ENCODE measurements at places on chromosomes 1 and 21.

DNA sequence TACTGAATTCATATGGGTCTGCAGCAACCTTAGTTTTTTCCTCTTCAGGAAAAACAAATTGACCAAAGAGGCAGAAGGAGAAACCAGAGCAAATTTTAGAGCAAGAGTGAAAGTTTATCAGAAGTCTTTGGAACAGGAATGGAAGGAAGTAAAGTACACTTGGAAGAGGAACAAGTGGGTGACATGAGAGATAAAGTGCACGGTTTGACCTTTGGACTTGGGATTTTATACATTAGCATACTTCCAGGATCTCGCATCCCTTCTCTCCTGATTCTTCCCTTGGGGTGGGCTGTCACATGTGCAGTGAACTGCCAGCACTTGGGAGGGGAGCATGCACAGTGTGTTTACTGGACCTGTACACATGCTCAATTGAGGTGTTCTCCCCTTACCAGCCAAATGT, 754.8 kb upstream of the ADAMTS5 start:
- no peak for DNase-seq

DNA sequence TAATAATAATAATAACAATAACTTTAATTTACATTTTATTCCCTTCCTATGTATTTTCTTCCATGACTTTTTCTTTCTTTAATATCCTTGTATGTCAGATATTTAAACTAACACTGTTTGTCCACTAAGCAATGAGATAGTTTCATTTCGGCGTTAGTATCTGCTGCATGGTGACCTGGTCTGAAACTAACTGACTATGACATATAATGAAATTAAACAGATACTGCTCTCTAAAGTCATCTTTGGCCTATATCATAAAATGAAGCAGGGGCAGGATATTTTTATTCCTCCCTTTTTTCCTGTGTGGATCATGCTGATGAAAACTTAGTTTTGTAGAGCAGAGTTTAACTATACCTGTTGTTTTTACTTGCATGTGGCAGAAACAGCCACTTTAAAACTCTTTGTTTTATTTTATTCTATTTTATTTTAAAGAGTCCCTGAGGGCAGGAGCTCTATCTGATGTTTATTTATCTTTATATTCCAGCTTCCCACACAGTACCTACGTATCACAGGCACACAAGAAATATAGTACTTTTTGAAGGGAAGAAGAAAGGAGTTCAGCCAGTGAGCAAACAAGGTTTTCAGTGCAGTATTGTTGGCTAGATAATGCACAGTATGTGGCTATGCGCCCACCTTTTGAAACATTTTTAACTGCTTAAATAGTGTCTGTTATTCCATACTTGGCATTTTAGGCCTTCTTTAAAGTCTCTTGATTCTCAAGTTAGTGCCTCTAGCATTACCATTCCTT, 165.6 kb downstream of the PHTF1 start:
- DNase-seq, result no peak

DNA sequence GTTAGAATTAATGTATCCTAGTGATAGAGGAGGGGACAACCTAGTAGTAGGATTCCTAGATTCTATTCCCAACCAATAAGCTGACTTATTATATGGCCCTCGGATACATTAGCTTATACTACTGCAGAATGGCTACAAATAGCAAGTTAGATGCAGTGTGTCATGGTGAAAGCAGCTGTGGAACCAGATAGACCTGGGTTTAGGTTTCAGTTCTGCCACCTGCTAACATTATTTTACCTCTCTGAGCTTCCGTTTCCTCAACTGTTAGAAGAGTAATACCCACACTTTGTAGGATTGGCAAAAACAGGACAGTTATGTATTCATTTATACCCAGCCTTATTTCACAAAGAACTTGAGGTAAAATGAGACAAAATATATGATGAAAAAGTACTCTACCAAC, 21.6 kb upstream of the MAGOH start:
- no peak for DNase-seq

- DNase-seq, result no peak
These were observed 178.7 kb upstream of the RUNX1 start for GRCh38 chr21:35227786-35228185.

DNA sequence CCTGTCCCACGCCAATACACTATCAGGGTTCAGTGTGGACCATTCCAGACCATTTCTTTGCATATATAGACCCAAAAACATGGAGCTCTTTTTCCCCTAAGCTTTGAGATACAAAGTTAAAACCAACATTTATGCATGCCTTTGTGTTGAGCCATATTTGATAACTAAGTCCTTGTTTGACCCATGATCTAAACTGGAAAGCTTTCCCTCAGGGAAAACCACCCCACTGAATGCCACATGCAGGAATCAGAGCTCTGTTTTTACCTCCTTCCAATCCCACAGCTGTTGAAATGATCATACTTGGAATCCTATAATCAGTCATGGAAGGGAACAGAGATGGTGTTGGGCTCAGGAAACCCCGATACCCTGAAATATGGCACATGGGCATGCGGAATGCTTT, 14.8 kb upstream of the SLC45A1 start:
- DNase-seq, result no peak

GRCh38 chr1:18998016-18998724, 41.7 kb upstream of the IFFO2 start:
- no peak for DNase-seq

GRCh38 chr1:20472860-20473711, 12.9 kb downstream of the CAMK2N1 start:
- peak; percentile 73 for DNase-seq

DNA sequence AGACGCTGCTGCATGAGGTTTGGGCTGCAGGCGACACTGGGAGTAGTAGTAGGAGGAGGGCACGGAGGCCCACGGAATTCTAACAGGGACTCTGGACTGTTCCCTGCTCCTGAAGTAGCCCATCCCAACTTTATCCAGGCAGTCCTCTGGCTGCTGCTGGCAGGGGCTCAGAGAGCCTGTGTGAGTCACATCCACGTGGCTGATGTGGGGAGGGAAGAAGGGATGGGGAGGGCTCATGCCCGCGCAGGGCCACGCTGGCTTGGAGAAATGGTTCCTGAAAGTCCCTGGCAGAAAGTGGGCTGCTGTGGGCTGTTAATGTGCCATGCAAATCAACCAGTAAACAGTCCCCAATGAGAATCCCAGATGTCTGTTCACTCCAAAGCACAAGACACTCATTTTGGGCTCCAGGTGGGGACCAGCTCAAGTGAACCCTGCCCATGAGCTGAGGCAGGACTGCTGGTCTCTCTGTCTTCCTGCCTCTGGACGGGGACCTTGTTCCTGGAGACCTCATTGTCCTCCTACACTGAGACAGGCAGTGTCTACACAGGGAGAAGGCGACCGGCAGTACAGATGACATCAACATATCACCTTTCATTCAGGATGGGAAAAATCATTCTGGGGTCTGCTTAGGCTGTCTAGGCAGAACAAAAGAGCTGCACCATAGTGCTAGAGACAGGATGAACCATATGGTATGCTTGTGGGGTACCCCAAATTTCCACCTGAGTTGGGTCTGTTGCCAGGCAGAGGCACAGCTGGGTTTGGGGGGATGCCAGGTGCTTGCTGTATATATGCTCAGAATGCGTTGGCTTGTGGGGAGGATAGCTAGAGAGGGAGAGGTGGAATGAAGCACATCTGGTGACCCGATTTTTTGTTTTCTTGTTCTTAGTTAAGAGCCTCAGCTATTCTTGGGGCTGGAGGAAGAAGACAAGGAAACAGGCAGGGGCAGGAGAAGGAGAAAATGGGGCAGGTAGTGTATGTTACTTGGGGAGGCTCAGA, 57.9 kb upstream of the FMOD start:
- DNase-seq, result no peak

DNA sequence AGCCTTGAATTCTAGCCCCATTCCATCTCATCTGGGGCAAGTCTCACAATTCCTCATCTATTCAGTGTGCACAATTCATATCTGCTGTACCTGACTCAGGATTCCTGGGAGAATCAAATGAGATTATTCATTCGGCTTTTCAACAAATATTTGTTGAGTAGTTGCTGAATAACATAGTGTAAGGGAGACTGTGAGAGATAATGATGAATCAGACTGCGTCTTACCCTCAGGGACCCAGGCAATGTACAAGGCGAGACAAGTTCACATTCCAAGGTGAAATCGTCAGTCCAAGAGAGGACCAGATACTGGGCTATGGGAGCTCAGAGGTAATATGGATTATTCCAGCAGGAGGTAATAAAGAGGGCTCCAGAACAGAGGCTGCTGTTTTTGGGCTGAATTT, 67.8 kb upstream of the SMYD2 start:
- no peak for DNase-seq
